ENCODE measurements at places on chromosomes 4 and X.
A peak's percentile ranks its signal among the peaks of the same experiment; 100 is the strongest.

DNA sequence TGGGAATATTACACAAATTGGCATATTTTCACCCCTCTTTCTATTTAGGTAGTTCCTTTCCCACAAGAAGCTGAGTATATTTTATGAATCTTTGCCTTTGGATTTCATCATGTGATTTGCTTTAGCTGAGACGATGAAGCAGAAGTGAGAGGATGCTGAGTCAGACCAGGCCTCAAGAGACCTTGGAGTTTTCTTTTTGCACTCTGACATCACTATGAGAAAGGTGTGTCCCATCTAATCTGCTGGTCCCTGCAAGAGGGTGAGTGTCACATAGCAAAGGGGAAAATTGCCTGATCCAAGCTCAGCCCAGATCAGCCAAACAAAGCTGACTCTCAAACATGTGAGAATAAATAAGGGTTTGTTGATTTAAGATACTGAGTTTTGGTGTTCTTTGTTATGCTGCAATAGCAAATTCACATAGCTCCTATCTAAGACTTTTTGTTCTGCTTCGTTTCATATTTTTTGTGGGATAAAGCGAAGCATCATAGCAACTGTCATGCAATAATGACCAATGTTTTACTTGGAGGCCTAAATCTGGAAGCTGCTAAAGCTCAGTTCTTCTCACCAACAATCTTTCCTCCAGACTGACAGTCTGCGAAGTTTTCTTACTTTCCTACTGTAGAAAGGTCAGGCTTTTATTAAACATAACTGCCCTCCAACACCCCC lies 176.9 kb downstream of the PDHA2 start:
- DNase-seq: peak; percentile 8

GRCh38 chrX:72554448-72555140 lies 18.0 kb downstream of the HDAC8 start:
- no peak for DNase-seq

DNA sequence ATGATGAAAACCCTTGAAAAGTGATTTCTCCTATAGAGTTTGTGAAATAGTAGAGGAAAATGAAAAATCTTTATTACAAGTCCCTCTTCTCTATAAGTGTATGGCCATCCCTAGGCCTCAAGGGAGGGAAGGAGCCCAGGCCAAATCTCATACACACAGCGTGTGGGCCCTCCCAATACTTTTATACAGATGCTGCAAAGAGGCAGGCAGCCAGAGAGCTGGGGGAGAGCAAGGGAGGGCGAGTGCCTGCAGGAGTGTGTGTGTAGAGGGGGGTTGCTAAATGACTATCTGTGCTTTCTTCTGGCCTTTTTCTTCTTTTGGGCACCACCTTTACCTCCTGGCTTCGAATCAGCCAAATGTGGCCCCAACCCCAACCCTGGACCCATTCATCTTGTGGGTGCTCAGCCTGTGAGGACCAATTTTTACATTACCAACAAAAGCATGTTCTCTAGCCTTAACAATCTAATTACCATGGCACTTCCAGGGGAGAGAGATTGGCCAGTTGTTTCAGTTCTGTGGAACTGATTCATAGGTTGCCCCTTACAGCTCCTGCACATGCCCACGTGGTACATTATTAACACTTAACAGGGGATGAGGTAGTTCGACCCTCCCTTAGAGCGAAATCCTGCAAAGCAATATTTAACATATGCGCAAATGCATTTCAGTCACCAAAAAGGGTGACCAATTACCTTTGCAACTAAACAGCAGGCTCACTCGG lies 2.0 kb downstream of the GPC3 start:
- DNase-seq: no peak

GRCh38 chr4:182185491-182185890 lies 57.7 kb upstream of the TENM3 start:
- DNase-seq: no peak

- DNase-seq: peak; percentile 59
These were observed 870.6 kb upstream of the SLIT2 start for GRCh38 chr4:19381068-19381467.

GRCh38 chr4:94359838-94360237 lies 17.2 kb upstream of the HPGDS start:
- no peak for DNase-seq

GRCh38 chr4:142081025-142081424 lies 444.6 kb downstream of the IL15 start:
- no peak for DNase-seq

- DNase-seq: no peak
These were observed 565.7 kb upstream of the SMIM31 start for GRCh38 chr4:164188236-164188635.

- no peak for DNase-seq
These were observed 163.6 kb downstream of the CBR4 start for GRCh38 chr4:168846414-168846813.

DNA sequence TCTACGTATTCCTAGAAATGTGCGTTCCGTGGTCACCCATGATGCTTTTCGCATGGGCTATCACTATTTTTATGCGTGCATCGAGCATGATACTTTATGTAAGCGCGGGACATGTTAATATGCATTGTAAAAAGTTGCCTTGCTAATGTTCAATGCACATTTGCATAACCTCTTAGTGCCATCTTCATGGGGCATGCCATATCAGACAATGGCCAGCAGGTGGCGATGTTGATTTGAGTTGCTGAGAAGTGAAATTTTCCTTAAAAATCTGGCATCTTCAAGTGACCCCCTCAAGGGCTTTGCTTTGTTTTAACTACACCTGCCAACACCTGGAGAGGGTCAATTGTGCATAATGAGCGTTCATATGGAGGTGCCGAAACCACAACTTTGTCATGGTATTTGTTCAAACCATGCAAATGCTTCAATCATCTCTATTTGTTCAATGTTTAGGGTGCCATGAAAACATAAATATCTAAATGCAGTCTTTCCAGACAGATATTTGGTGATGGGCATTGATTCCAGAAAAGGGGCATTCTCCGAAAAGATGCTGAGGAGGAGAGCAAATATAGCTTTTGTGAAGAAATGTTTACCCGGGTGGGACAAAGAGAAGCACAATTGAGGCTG lies 833.9 kb upstream of the PRKX start:
- DNase-seq: peak; percentile 1

GRCh38 chrX:21926527-21927278 lies 13.8 kb upstream of the SMS start:
- peak; percentile 92 for DNase-seq

GRCh38 chrX:11944501-11944900 lies 186.5 kb downstream of the MSL3 start:
- peak; percentile 20 for DNase-seq

GRCh38 chrX:105462186-105462585 lies 241.7 kb upstream of the TEX13A start:
- peak; percentile 43 for DNase-seq

GRCh38 chrX:133658293-133658911 lies 243.1 kb upstream of the GPC4 start:
- DNase-seq: no peak

- no peak for DNase-seq
These were observed 549.0 kb upstream of the GRID2 start for GRCh38 chr4:91754716-91755115.

GRCh38 chr4:109434007-109434971 lies 674 bp downstream of the SEC24B start:
- no peak for DNase-seq

DNA sequence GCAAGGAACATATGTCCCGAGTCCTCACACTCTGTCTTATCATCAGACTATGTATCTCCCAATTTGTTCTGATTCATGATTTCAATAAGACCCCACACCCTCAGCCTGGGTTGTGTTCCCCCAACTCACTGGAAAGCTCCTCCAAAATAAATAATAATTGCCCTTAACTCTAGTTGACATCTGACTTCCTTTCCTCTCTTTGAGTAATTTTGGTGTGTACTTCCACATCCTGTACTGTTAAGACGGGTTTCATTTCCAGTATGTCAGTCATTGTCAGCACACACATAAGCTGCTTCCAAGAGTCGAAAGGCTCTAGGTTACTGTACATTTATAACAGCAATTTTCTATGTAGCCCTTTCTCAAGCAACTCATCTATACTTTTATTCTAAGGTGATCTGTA lies 52.2 kb upstream of the C1QTNF7 start:
- no peak for DNase-seq

- DNase-seq: no peak
These were observed 88.5 kb upstream of the NOCT start for GRCh38 chr4:138927072-138927471.

DNA sequence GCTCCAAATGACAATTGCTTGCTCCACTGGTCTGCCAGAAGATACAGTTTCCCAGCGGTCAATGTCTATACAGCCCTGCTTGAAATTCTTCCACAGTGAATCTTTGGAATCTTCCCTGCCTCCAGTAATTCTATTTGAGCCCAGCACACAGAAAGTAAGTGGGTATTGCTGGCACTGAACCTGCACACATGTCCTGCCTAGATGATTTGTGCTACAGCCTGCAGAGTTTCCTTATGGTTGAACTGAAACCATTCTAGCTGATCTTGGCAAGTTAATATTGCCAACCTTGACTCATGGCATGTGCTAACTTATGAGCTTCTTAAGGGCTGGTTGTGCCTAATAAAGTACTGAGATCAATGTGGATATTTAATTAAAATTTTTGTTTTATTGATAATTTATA lies 553.8 kb upstream of the GNPDA2 start:
- DNase-seq: no peak

- no peak for DNase-seq
These were observed 302.9 kb upstream of the GATB start for GRCh38 chr4:152063621-152064240.

DNA sequence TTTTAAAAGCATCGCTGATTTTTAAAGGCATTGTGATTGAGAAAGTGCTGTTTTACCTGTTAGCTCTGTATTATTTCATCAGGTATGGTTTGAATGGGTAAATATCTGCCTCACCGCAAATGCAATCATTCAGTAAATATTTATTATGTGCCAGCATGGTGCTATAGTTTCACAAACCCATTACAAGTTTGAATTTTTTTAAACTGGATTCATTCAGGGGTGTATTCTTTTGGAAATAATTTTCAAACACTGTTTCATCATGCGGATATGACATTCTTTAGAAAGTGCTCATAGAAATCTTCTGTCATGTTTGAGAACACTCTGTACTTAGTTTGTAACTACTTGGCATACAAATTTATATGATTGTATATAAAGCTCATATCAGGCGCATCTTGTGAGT lies 37.2 kb downstream of the LIMCH1 start:
- no peak for DNase-seq

- no peak for DNase-seq
These were observed 38.5 kb downstream of the LRP2BP start for GRCh38 chr4:185357211-185357610.

DNA sequence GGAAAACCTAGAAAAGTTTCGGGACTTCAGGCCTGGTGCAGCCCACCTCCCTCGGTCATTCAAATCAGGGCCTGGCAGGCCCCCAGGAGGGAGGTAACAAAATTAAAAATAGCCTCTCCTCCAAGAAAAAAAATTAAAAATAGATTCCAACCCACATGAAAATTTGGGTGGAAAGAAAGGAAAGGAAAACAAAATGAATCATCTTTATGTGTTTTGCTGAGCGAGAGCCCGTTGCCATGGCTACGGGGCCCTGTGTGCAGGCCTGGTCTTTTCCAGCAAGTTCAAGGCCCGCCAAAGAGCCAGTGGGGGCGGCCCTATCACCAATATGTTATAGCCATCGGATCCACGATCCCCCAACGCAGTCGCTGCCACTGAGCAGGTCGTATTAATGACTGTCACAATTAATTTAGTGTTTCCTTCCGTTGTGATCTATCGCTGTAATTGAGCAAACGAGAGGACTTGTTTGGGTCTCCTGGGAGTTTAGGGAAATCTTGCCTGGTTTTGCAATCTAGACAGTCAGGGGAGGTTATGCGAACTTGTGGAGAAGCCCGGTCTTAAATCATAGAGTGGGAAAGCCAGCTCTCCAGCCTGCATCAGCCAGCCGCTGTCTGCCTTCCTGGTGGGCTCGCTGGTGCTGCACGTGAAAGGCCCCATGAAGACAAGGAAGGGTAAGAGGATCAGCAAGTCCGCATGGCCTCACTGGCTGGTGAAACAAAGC lies 452.4 kb downstream of the BCOR start:
- DNase-seq: peak; percentile 63

DNA sequence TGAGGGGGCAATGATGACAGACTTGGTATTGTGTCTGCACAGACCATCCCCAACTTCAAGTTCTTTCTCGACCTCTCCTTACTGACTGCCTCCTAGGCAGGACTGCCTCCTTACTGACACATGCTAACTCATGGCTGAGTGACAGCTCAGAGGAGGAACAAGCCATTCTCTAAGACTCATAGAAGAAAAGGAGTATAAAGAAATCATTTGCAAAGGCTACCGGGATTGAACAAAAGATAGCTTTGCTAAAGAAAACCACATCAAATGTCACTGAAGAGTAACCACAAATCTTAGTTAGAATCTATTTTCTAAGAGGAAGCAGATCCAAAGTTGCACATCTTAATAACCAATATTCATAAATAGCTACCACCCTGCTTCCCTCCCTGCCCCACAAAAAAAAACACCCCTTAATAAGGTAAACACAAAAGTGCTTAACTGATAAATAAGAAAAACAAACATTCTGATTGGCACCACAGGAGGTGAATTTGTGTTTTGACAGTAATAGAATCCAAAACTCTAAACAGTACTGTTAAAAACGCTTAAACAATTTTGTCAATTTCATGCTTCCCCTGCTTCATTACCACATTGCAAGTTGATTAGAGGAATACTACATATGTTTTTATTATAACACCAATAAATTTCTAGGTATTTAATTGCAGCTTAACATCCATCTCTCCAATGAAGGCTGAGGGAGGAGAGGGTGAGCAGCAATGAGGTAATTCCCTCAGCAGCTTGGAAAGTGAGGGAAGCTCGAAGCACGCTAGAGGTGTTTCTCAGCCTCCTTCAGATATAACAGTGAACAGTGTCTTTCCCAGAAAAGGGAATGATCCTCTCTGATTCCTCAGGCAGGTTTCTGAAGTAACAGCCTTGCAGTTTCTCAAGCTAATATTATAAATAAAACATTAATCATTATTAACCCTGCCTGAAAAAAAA lies 160.0 kb downstream of the HNRNPD start:
- DNase-seq: no peak

DNA sequence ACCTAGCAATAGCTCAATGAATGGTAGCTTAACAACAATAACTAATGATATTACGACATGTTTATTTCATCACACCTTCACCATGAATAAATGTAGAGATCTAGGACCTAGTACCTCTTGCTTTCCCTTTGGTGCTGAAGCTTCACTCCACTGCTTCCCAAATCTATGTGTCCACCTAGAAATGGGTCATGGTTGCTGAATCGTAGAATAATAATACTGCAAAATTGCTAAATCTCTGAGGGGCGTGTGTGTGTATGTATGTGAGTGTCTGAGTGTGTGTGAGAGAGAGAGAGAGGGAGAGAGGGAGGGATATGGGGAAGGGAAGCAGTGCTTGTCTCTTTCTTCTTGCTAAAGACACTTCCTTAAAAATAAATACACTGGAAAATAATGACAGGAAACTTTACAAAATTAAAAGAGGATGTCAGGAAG lies 109.3 kb upstream of the BMP2K start:
- no peak for DNase-seq

Data from fibroblast of skin of left biceps (primary cell).